H9 (cell line): ENCODE measurements at places on chromosomes 4 and X.

DNA sequence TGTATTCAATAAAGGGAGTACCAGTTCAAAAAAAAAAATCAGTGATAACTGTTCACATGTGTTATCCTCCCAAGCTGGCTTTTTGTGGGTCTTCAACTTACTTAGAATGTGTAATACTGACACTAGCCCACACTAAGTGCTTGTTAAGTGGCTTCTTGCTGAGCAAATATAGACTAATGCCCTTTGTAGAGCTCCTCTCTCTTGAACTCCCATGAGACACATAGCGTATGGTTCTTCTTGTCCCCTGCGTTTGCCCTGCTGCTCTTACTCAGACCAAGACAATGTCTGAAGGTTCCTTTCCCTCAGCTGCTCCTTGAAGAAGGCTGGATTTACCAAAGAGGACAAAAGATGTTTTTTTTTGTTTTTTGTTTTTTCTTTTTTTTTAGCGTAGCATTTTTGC lies 110.9 kb downstream of the FRAS1 start:
- no peak overlapping the region for H3K27ac ChIP-seq
- no peaks in the 10 kb centered on the region for H3K27me3 ChIP-seq
- DNase-seq = no peak
- H3K4me1 ChIP-seq = peaks cover 2% of the 10 kb centered on the region; the same call in 1 of the 2 replicates

DNA sequence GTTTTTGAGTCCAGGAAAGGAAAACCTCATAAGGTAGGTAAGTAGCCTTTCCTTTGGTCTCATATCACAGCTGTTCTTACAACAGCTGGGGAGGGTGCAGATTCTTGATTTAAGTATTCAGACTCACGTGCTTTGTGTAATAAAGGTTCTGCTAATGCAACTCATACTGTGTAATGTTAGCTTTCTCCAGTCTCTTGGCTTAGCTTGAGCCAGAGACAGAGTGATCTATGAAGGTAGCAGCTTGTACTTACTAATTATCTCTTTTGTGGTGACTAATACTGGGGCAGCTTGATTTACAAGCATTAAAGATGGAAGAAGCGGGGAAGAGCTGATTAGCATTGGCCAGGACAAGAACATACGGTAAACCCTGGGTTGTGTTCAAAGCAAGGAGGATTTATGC lies 80.3 kb downstream of the LNX1 start:
- no peaks in the 10 kb centered on the region for H3K4me1 ChIP-seq
- no peak overlapping the region for H3K4me3 ChIP-seq
- no peaks in the 10 kb centered on the region for H3K27me3 ChIP-seq
- H3K27ac ChIP-seq = no peak overlapping the region
- H3K36me3 ChIP-seq = no peaks in the 10 kb centered on the region
- DNase-seq = no peak

- DNase-seq = no peak
- H3K27ac ChIP-seq = no peak overlapping the region
- peaks cover 5% of the 10 kb centered on the region; the same call in 2 of the 3 replicates for H3K36me3 ChIP-seq
- H3K4me1 ChIP-seq = peaks cover 8% of the 10 kb centered on the region; the same call in 1 of the 2 replicates
- H3K27me3 ChIP-seq = no peaks in the 10 kb centered on the region
Measured at GRCh38 chr4:185955826-185956543, 113.0 kb upstream of the TLR3 start.

DNA sequence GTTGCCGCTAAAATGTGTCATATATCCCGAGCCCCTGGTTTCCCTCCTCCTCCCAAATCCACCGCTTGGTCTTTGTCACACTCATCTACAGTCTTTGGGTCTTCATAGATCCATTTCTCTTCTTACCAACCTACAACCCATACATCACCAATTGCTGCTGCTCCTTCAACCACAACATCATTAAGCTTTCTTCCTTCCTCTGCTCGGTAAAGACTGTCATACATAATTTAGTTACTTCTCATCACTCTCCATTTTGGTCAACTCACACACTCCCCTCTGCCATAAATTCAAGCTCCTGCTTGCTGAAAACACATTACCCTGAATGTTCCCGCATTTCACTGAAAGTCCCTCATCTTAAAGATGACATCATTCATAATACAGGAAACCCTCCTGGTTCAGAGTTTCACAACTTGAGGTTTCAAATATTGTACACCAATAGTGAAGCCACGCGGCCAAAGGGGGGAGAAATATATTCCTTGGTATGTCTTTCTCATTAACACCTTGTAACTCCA lies 1.7 kb upstream of the DCTD start:
- no peak overlapping the region for H3K27ac ChIP-seq
- H3K36me3 ChIP-seq = peaks cover 2% of the 10 kb centered on the region; the same call in 1 of the 3 replicates
- H3K4me1 ChIP-seq = no peaks in the 10 kb centered on the region

- no peaks in the 10 kb centered on the region for H3K27me3 ChIP-seq
- no peak overlapping the region for H3K27ac ChIP-seq
- no peak for DNase-seq
- H3K4me3 ChIP-seq = no peak overlapping the region
- peaks cover 5% of the 10 kb centered on the region for H3K4me1 ChIP-seq
- H3K36me3 ChIP-seq = peaks cover 6% of the 10 kb centered on the region
Measured at GRCh38 chrX:109857584-109858228, 124.6 kb upstream of the ACSL4 start.

DNA sequence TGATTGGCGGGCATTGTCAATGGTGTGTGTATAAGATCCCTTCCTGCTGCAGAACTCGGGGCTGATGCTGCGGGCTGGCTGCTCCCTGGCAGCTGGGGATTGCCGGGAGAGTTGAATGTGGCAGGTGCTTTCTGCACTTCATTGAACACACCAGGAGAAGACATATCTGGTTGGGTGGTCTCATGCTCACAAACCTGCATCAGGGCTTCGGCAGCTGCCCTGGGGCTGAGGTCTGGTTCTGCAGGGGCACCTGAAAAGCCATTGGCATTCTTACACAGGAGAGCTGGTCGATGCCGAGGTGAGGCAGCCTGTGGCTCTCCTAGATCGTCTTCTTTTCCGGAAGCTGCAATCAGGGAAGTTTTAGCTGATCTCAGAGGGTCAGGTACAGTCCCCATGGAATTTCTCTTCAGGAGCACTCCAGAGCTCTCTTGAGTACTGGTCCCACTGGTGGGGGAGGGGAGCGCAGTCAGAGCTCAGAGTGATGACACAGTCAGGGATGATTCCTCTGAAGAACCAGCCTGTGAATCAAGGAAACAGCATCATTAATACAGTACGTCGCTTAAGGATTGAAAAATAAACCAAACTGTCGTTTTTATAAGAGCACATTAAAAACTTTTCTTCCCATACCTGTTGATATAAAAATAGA lies 57.8 kb downstream of the GPRIN3 start:
- H3K27ac ChIP-seq = no peak overlapping the region
- H3K36me3 ChIP-seq = peaks cover 2% of the 10 kb centered on the region; the same call in 1 of the 3 replicates
- DNase-seq = no peak
- no peaks in the 10 kb centered on the region for H3K27me3 ChIP-seq

DNA sequence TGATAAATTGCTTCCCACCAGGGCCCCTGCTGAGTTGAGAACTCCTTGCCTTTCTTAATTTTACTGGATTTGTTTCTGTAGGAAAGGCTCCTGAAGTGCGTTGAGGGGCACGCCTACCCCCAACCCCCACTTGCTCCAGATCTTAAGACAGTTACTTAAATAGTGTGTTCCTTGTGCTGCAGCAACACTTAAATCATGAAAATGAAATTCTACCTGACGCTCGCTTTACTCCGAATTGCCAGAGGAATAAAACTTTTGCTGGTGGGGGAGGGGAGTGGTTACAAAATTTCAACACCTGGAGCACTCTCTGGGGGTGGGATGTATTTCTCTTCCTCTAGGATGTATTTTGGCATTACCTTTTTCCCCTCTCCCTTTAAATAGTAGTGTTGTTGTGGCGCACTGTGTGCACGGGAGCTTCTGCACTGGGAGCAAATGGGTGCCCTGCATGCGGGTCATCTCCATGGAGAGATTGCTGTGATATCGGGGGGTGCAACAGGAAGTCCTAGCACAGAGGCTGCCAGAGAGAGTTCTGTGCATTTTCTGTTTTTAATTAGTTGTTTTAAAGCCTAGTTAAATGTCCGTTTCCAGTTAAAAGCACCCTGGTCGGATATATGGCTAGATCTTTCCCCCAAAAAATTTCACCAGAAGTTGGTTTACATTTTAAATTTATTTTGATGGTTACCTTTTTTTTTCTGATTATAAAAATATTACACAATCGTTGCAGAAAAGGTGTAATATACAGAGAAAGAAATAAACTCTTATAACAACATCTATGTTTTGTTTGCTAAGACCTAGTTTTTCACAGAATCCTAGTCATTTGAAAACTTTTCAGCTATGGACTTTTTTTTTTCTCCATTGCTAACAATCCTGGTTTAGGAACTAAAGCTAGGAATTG lies 207.7 kb downstream of the SOWAHB start:
- no peaks in the 10 kb centered on the region; the same call in 1 of the 2 replicates for H3K27me3 ChIP-seq
- H3K4me1 ChIP-seq = peaks cover 9% of the 10 kb centered on the region
- no peak for DNase-seq
- H3K36me3 ChIP-seq = no peaks in the 10 kb centered on the region
- no peak overlapping the region for H3K27ac ChIP-seq

GRCh38 chr4:4226606-4227438 lies at the start of gene OTOP1:
OTOP1 (minus strand) TSS chr4:4226929; CDS start chr4:4226864, 65 bp downstream.
- DNase-seq = no peak
- no peaks in the 10 kb centered on the region for H3K36me3 ChIP-seq
- no peak within 1 kb of the TSS for H3K27ac ChIP-seq
- no peaks in the 10 kb centered on the region for H3K4me1 ChIP-seq
- H3K27me3 ChIP-seq = peaks cover 45% of the 10 kb centered on the region

DNA sequence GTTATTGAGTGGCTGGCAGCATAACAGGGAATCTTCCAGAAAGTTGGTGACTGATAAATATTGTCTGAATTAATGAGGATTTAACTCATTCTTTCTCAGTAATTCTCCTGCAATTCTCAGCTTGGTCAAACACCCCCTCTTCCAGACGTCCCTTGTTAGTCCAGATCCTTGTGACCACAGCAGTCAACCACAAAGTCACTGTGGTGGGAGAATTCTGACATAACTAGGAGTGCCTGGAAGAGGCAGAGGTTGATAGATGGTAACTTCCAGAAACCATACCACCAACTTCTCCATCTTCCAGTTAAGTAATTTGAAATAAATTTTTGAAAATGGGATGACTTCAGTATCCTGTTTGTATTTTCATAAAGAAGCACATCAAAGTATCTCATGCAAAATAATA lies 90.1 kb downstream of the CEP44 start:
- no peaks in the 10 kb centered on the region for H3K27me3 ChIP-seq
- no peaks in the 10 kb centered on the region; the same call in 1 of the 2 replicates for H3K4me1 ChIP-seq
- no peak for DNase-seq
- H3K27ac ChIP-seq = no peak overlapping the region
- no peak overlapping the region for H3K4me3 ChIP-seq
- H3K36me3 ChIP-seq = peaks cover 7% of the 10 kb centered on the region
